ENCODE measurements at places on chromosomes 3 and 15. TPM values are rescaled to one million over a fixed set of nuclear protein-coding genes. Genes with fewer than 3 reads are reported as not detected.

Gene MCTP2
- 0.74 TPM for total RNA-seq

Gene GPR15
- total RNA-seq, result not detected

Gene CLDN16
- total RNA-seq, result 0.25 TPM

Gene ARGFX
- not detected for total RNA-seq

Gene HYAL1
- total RNA-seq, result 0.49 TPM

Gene TICRR
- total RNA-seq, result 1.2 TPM

Gene SLC24A5
- not detected for total RNA-seq

Gene ARL14
- total RNA-seq, result not detected

Gene STXBP5L
- 12.3 TPM for total RNA-seq

Gene QRICH1
- 140 TPM for total RNA-seq

Gene HDGFL3
- 119 TPM for total RNA-seq

Gene GPR62
- total RNA-seq, result 0.25 TPM

Gene GATM
- total RNA-seq, result 120 TPM

Gene GUCA1C
- total RNA-seq, result not detected

Gene CYB561D2
- 8.1 TPM for total RNA-seq

Gene TMC3
- total RNA-seq, result 0.25 TPM

Gene ALDH1A2
- 4.9 TPM for total RNA-seq

Gene ANKRD34C
- under 0.01 TPM for total RNA-seq

Gene UTS2B
- not detected for total RNA-seq

Gene IVD
- total RNA-seq, result 27.0 TPM

Gene A4GNT
- not detected for total RNA-seq

Gene BOC
- total RNA-seq, result 8.1 TPM

Gene NOX5
- total RNA-seq, result not detected

Gene COL6A5
- total RNA-seq, result under 0.01 TPM

Gene CHRD
- total RNA-seq, result 8.6 TPM

Gene JAGN1
- 8.9 TPM for total RNA-seq

Gene ARRDC4
- total RNA-seq, result 39.6 TPM

Gene DAPK2
- 3.4 TPM for total RNA-seq

Gene LRRC2
- 2.5 TPM for total RNA-seq

Gene DPH3
- 14.5 TPM for total RNA-seq

Gene GOLGA8A
- total RNA-seq, result 28.8 TPM

Gene EBLN2
- 3.9 TPM for total RNA-seq

Gene FHIT
- 2.0 TPM for total RNA-seq

Gene IQCF5
- not detected for total RNA-seq

Gene SLC12A6
- 36.6 TPM for total RNA-seq

Gene ISLR
- 12.0 TPM for total RNA-seq

Gene RBM15B
- 24.8 TPM for total RNA-seq

Gene INSYN1
- total RNA-seq, result 24.1 TPM

Gene CNTN6
- 10.8 TPM for total RNA-seq

Gene C3orf85
- total RNA-seq, result not detected

Gene SLC12A8
- 0.98 TPM for total RNA-seq

Gene PLCL2
- 73.0 TPM for total RNA-seq

Gene C3orf80
- total RNA-seq, result 9.6 TPM

Gene DNAJB8
- not detected for total RNA-seq

Gene DLL4
- 3.4 TPM for total RNA-seq

Gene RBP2
- total RNA-seq, result not detected

Gene SV2B
- 37.1 TPM for total RNA-seq

Gene CPNE9
- 0.49 TPM for total RNA-seq

Gene MYH15
- 0.25 TPM for total RNA-seq

Gene EPHB3
- 3.7 TPM for total RNA-seq

Gene SLC22A14
- total RNA-seq, result 0.25 TPM

Gene EIF1B
- 60.5 TPM for total RNA-seq

Gene CMTM7
- total RNA-seq, result 0.74 TPM

Gene DNAH12
- total RNA-seq, result 0.74 TPM

Gene CEP152
- total RNA-seq, result 2.2 TPM

Gene ZNF620
- total RNA-seq, result 9.3 TPM

Gene C3orf70
- total RNA-seq, result 27.5 TPM

Gene GOLGA6L7
- not detected for total RNA-seq

Gene SCN5A
- 1.5 TPM for total RNA-seq

Gene STOML1
- 30.2 TPM for total RNA-seq
